Lung (tissue), 17 donors: ENCODE measurements at places on chromosomes 2 and 18. TPM values are rescaled to one million over a fixed set of nuclear protein-coding genes. Genes with fewer than 3 reads are reported as not detected.

DNA sequence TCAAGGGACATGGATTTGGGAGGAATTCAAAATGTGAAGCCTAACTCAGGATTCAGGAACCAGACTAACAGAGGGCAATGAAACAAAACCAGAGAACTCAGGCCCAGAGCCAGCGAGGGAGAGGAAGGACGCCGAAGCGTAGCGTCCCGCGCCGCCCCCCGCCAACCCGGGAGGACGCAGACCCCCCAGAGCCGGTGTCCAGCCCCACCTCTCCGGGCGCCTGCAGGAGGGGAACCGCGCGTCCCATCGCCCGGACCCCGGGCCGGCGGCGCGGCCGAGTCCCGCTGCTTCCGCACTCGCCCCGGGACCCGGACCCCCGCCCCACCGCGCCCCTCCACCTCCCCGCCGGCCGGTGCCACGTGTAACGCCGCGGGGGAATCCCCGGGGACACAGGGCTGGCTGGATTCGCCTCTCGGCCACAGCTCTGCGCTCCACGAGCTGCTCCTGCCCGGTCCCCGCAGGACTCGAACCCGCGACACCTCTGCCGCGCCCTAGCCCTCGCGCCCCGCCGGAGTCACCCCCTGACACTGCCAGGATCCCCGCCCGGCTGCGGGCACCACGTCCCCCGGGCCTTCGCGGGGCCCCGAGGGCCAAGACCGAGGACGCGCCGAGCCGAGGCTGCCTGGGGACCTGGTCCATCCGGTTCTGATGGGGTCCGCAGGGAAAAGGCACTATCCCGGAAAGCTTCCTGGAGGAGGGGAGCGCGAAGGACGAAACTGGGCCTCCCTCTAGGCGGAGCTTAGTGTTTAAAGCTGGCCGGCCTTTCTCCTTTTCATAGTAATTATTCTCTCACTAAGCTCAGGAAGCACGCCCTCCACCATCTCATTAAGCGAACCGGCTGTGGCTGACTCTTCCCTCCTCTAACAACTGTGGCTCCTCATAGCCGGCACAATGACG lies 40.4 kb upstream of the FAM124B start:
- H3K4me3 ChIP-seq = peak overlapping the region; percentile 49
- H3K36me3 ChIP-seq = no peaks in the 10 kb centered on the region
- peak; percentile 85 for DNase-seq

GRCh38 chr18:35089891-35090550 lies 48.8 kb downstream of the MAPRE2 start:
- peaks cover under 1% of the 10 kb centered on the region for H3K4me1 ChIP-seq
- no peak overlapping the region for H3K4me3 ChIP-seq
- no peak overlapping the region for H3K27ac ChIP-seq

DNA sequence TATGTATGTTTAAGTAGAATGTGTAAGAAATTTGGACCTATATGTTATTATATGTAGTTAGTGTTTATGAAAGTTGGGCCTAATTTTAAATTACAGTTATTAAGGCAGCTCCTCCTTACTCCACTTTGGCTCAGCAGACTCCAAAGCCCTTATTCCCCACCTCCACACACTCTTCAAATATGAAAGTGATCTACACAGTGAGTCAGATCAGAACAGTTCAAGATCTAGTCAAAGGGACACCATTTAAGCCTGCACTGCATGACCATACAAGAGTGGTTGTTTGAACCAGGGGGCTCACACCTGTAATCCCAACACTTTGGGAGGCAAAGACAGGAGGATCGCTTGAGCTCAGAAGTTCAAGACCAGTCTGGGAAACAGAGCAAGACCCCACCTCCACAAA lies 21.2 kb upstream of the PMAIP1 start:
- H3K27ac ChIP-seq = no peak overlapping the region

DNA sequence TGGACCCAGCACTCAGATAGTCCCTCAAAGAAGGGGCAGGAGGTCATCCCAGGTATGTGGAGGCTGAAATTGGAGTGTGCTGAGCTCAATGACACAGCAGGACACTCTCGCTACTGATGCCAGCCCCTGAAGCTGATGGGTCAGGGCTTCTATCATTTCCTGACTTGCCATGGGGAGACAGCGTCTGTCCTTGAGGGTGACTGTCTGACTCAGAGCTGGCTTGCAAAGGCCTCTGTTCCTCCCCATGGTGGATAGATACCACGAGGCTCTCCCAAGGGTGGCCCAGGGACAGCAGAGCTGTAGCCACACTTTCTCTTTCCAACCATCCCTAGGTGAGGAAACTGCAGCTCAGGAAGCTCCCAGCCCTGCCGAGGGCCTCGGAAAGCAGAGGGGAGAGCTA lies 10.8 kb downstream of the ALPG start:
- no peak overlapping the region for H3K4me3 ChIP-seq
- DNase-seq = no peak
- no peak overlapping the region for H3K27ac ChIP-seq
- H3K27me3 ChIP-seq = peaks cover 14% of the 10 kb centered on the region
- peaks cover 10% of the 10 kb centered on the region for H3K4me1 ChIP-seq

Gene CEBPZOS
- 59.4 TPM for polyA plus RNA-seq

Gene RAD51AP2
- not detected for polyA plus RNA-seq

GRCh38 chr2:43266711-43267111 lies 40.3 kb upstream of the ZFP36L2 start:
- H3K27me3 ChIP-seq = no peaks in the 10 kb centered on the region
- H3K4me3 ChIP-seq = no peak overlapping the region
- peaks cover 12% of the 10 kb centered on the region for H3K36me3 ChIP-seq
- DNase-seq = peak; percentile 97
- peaks cover 46% of the 10 kb centered on the region for H3K4me1 ChIP-seq

GRCh38 chr2:18788592-18788991 lies 199.2 kb upstream of the NT5C1B start:
- no peak overlapping the region for H3K27ac ChIP-seq
- no peaks in the 10 kb centered on the region for H3K36me3 ChIP-seq
- peak; percentile 88 for DNase-seq
- H3K4me3 ChIP-seq = no peak overlapping the region
- H3K27me3 ChIP-seq = no peaks in the 10 kb centered on the region
- peaks cover 4% of the 10 kb centered on the region for H3K4me1 ChIP-seq

- peaks cover 7% of the 10 kb centered on the region for H3K36me3 ChIP-seq
- H3K4me1 ChIP-seq = peaks cover 11% of the 10 kb centered on the region
- H3K27ac ChIP-seq = peak overlapping the region; percentile 94
- H3K27me3 ChIP-seq = no peaks in the 10 kb centered on the region
Measured at GRCh38 chr2:9473308-9473984, 905 bp upstream of the IAH1 start.

GRCh38 chr2:176177580-176178037 lies 10.9 kb upstream of the HOXD1 start:
- H3K27ac ChIP-seq = no peak overlapping the region
- DNase-seq = peak; percentile 46
- H3K4me1 ChIP-seq = peaks cover 14% of the 10 kb centered on the region
- no peaks in the 10 kb centered on the region for H3K36me3 ChIP-seq
- peaks cover 85% of the 10 kb centered on the region for H3K27me3 ChIP-seq
- no peak overlapping the region for H3K4me3 ChIP-seq

- peaks cover 5% of the 10 kb centered on the region for H3K36me3 ChIP-seq
- H3K4me3 ChIP-seq = no peak overlapping the region
- no peaks in the 10 kb centered on the region for H3K4me1 ChIP-seq
- DNase-seq = no peak
Measured at GRCh38 chr2:24024018-24024417, 14.1 kb downstream of the MFSD2B start.

DNA sequence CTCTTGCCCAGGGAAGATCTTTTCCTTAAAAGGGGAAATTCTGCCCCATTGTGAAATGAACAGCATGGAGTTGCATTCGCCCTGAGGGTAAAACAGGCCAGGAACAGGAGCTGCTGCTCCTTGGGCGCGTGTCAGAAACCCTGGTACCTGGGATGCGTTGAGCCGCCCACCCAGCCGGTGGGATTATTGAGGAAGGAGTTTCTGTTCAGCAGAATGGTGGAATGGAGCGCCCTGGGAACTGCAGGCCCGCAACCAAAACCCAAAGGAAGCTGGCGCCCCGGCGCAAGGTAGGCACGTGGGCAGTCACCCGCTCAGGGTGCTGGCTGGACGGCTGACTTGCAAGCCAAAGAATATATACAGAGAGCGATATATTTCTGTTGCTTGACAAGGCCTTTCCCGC lies 73.5 kb downstream of the MTCL1 start:
- no peak for DNase-seq
- H3K36me3 ChIP-seq = no peaks in the 10 kb centered on the region
- no peak overlapping the region for H3K27ac ChIP-seq
- no peaks in the 10 kb centered on the region for H3K27me3 ChIP-seq
- H3K4me3 ChIP-seq = no peak overlapping the region

Gene SEH1L
- polyA plus RNA-seq = 24.2 TPM

Gene CYS1
- polyA plus RNA-seq = 1.0 TPM

DNA sequence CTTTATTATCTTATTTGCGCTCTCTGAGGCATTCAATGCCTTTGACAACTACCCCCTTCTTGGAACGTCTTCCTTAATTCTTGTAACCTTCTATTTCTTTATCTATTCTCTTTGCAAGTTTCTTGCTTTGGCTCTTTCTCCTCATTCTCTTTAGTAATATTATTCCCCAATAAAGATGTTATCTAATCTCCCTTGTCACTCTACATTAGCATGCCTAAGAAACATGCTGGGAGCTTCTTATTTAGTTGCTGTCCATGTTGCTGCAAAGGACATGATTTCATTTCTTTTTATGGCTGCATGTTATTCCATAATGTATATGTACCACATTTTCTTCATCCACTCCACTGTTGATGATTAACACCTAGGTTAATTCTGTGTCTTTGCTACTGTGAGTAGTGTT lies 113.7 kb downstream of the RDH14 start:
- no peak overlapping the region for H3K4me3 ChIP-seq
- no peak for DNase-seq
- no peak overlapping the region for H3K27ac ChIP-seq
- H3K36me3 ChIP-seq = no peaks in the 10 kb centered on the region
- H3K27me3 ChIP-seq = no peaks in the 10 kb centered on the region
- H3K4me1 ChIP-seq = peaks cover 15% of the 10 kb centered on the region

Gene TYMS
- polyA plus RNA-seq = 8.9 TPM

Gene TRAF3IP1
- 8.9 TPM for polyA plus RNA-seq

DNA sequence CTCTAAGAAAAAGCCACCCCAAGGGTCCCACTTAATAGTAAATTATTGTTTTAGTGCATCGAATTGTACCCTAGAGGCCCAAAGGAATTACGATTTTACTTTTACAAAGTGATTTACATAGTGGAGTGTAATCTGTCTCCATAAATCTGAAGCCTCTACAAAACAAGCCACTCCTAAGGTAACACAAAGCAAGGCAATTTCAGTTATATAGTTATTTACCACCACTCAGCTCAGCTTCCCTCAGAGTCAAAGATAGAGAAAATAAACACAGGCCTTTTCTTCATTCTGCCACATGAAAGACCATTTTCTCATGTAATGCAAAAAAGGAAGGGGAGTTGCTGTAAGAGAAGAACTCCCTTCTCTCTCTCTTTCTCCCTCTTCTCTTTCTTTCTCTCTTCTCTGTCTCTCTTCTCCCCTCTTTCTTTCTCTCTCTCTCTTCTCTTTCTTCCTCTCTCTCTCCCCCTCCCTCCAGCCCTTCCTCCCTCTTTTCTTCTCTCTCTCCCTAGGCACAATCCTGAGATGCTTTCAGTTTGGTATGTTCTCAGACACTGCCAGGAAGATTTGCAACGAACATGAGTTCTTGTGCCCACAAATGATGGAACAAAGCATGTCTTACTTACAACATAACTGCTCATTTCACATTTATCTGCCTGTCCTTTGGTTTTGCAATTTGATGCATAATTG lies 264.5 kb downstream of the BCL2 start:
- H3K4me3 ChIP-seq = no peak overlapping the region
- H3K4me1 ChIP-seq = no peaks in the 10 kb centered on the region
- no peak for DNase-seq
- H3K36me3 ChIP-seq = no peaks in the 10 kb centered on the region
- H3K27me3 ChIP-seq = no peaks in the 10 kb centered on the region

DNA sequence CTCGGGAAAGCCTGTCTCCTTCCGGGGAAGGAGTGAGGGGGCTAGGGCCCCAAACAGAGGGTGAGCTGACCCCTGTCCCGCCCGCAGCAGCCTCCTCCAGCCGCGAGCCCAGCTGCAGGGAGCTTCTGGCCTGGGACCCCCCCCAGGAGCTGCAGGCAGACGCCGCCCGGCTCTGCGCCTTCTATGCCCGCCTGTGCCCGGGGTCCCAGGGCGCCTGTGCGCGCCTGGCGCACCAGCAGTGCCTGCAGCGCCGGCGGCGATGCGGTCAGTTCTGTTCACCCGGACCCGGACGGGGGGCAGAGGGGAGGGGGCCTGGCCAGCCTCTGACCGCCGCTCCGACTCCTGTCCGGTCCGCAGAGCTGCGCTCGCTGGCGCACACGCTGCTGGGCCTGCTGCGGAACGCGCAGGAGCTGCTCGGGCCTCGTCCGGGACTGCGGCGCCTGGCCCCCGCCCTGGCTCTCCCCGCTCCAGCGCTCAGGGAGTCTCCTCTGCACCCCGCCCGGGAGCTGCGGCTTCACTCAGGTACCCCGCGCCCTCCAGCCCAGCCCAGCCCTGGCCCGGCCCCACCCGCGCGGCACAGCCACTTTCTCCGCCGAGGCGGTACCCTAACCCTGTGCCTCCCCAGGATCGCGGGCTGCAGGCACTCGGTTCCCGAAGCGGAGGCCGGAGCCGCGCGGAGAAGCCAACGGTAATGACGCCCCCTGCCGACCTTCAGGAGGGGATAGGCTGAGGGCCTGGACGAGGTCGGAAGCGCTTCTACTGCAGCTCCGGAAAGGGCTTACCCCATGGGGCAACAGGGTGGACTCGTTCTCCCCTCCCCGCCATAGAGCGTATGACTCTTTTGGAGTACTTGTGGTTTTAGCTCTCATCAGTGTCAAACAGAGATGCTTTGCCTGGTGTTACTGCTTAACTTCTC lies 2.0 kb upstream of the CHRND start:
- no peak overlapping the region for H3K4me3 ChIP-seq
- H3K36me3 ChIP-seq = no peaks in the 10 kb centered on the region
- no peak overlapping the region for H3K27ac ChIP-seq
- no peak for DNase-seq
- peaks cover 14% of the 10 kb centered on the region for H3K27me3 ChIP-seq

DNA sequence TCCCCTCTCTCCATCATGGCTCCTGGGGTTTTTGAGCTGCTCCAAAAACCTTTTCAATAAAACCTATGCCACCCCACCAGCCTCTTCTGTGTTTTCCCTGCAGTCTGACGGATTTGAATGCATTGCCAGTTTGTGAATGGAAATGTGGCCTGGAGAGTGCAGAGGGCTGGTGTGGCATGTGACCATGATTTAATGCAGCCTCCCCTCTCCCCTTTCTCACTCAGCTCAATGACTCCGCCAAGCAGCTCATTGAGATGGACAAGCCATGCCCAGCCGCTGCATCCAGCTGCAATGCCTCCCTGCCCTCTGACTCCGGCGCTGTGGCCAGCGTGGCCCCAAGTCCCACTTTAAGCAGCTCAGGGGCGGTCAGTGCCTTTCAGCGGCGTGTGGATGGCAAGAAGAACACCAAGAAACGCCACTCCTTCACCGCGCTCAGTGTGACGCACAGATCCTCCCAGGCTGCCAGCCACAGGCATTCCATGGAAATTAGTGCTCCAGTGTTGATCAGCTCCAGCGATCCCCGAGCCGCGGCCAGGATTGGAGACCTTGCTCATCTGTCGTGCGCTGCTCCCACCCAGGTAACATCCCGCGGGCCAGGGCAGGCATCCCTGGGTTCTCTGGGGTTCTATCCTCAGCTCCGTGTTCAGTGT lies 215.3 kb downstream of the SEPTIN10 start:
- H3K4me1 ChIP-seq = no peaks in the 10 kb centered on the region
- no peak overlapping the region for H3K27ac ChIP-seq
- peaks cover 2% of the 10 kb centered on the region for H3K36me3 ChIP-seq
- H3K4me3 ChIP-seq = no peak overlapping the region
